Heart left ventricle (tissue), 16 donors: ENCODE measurements at places on chromosomes 3 and 15.

DNA sequence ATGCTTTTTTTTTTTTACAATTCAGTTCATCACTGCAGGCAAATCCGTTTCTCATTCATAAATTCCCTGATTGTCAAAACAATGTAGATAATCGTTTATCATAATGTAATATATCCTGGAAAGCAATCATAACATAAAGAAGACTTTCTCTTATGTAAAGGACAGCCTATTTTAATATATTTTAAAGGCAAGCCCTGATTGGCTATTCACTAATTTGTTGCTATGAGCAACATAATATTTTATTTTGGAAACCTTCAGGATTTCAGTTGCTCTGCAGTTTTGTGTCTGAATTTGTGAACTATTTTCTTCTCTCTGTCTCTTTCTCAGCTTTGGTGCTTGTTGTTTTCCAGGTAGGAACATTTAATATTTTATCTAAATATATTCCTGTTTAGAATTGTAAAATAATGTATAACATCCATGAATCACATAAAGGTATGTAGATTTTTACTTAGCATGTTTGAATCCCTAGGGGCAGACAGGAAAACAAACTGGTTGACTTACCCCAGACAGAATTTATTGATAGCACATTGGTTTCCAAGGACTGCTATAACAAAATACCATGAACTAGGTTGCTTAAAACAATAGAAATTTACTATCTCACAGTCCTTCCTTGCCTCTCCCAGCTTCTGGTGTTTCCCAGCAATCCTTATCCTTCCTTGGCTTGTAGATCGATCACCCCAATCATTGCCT is 253.5 kb downstream of the CDIN1 start:
- DNase-seq: no peak

DNA sequence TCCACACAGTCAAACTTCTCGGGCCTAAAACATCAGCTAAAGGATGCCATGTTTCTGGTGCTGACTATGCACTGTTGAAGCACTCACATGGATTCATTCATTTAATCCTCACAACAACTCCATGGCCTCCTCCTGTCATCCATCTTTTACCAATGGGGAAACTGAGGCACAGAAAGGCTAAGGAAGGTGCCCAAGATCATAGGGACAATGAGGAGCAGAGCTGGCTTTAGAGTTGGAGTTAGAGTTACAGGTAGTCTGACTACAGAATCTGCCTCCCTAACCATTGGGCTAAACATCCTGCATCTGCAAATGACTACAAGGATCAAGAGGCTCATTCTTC is 111.6 kb downstream of the IQSEC1 start:
- DNase-seq: no peak

DNA sequence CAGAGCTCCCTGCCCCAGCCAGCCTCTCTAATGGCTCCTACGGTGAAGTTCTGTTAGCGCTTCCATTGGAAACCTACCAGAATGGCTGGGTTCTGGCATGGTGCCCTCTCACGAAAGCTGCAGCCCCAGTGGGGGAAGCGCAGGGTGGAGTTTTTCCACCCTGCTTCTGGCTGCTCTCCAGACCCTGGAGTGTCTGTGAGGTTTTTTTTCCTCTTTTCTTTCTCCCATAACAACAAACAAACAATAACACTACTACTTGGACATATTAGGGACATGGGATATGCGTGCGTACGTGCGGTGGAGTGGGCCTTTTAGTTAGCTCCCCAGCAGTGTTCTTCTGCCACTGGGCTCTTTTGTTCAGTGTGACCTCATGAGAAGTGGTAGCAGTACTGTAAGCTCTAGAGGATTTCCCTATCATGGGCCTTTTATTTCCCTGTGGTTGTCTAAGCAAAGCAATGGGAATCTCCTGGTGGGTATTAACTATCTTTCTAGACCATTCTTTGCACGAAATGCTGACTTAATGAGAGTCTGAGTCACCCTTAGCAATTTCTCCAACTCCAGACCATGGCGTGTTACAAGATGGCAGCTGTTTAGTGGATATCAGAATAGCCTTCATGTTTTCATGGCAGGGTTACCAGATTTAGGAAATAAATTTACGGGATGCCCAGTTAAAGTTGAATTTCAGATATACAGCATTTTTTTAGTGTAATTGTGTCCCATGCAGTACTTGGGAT is 161.9 kb downstream of the FNDC3B start:
- DNase-seq: peak; percentile 92

- no peak for DNase-seq
These were observed 5.7 kb upstream of the FOXB1 start for GRCh38 chr15:59998305-59998949.

DNA sequence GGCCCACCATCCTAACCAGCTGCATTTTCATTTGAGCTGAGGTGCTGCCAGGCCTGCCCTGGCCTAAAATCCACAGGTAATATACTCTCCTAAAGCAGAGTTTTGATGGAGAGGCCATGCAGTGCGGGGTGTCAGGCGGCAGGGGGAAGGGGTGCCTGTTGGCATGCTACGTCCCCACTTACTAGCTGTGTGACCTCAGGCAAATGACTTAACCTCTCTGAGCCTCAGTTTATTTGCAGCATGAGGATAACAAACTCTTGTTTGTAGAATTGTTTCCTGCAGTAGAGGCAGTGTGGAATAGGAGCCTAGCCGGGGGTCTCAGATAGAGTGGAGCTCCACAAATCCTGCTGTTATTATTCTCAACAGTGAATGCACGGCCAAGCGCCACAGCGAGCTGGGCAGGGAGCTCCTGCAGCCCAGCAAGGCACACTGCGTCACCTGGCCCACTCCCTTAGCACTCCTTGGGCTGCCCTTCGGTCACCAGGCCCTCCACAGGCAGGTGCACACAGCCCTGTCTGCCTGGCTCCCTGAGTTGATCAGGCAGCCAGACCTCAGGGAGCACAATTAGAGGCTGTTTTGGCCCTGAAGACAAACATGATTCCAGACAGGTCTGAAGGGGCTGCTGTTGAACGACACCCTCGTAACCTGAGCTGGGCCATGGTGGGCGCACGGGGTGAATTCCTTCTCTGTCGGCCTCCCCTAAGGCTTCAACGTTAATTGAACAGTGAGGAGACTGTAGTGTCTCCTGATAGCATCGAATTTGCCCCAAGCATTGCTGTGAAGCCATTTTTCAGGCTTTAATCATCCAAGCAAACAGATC is 248.8 kb upstream of the LYSMD4 start:
- no peak for DNase-seq

DNA sequence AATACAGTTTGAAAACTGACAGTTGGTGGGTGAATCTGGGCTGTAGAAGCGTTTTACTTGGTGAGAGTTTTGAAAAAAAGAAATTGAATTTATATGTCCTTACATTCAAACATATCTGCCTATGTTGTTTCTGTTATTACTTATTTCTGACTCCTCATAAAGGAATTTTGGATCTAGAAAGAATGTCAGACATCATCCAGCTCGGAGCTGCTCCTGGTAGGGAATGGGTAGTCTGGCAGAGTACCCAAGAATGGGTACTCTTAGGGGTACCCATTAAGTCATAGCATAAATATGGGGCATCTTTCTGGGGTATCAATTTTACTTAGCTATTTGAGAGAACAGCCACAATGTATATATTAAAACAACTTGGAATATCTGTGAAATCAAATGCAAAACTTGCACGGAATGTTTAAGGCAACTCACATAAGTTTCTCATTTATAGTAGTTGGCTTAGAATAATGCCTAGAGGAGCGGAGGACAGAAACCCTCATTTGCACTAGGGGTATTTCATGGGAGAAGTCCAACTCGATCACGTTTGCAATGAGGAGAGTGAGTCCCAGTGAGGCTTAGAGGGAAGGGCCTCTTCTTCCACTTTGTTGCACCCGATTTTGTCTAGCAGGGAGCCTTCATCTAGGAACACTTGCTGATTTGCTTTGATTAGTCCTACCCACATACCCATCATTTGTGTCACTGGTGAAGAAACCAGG is 2.4 kb upstream of the LARP6 start:
- DNase-seq: no peak

DNA sequence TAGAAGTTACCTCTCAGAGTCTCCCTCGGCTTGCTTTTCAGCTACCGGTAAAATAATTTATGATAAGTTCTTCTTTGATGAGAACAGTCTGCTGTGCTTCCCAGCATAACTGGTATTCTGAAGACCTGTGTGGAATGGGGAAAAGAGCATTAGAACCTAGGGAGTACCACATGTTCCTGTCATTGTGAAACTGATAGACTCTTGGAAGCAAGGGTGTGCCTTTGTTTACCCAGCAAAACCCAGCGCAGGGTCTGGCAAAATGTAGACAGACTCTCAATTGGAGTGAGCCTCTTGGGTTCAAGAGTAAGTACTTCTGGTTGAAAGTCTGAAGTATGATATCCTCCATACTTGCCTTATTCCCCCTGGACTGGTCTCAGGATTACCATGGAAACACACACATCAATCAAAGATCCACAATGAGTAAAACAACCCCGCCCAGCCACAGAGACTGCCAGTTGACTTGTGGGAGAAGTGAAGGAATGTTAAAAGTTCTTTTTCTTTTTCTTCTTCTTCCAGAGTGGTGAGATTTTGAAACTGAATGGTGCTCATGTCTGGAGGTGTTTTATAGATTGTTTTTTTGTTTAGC is 652.4 kb upstream of the NAALADL2 start:
- no peak for DNase-seq

GRCh38 chr3:173402656-173403055 is 5.1 kb downstream of the NLGN1 start:
- no peak for DNase-seq

- DNase-seq: no peak
These were observed 464.1 kb downstream of the NTRK3 start for GRCh38 chr15:87792250-87793040.

- DNase-seq: peak; percentile 80
These were observed 995 bp upstream of the LRRK1 start for GRCh38 chr15:100918034-100918689.

DNA sequence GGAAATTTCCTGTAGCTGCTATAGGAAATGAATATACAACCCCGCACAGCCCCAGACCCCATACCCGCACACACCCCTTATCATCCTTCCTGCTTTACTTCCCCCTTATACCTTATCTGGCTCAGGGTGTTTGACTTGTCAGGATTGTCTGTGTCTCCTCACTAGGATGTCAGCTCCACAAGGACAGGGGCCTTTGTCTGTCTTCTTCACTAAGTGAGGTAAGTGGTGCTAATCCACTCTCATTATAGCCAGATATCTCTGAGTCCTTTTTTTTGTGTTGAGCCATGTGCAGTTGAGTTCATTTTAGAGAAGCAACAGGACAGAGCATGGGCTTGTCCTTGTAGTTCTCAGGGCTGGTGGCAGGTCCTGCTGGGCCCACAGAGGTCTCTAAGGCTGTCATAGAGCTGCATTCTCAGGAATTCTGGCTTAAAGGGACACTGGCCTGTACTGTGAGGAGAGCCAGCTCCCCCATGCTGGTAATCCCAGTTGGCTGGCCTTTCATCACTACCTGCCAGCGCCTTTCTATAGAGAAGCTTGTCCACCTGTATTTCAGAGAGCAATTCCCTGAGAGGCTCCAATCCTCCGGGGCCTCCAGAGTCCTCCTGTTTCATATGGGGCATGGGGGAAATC is 9.0 kb downstream of the KY start:
- DNase-seq: no peak

GRCh38 chr3:15726043-15726442 is 71.7 kb downstream of the ANKRD28 start:
- DNase-seq: no peak

GRCh38 chr3:193971261-193971751 is 164.6 kb upstream of the HES1 start:
- peak; percentile 43 for DNase-seq

DNA sequence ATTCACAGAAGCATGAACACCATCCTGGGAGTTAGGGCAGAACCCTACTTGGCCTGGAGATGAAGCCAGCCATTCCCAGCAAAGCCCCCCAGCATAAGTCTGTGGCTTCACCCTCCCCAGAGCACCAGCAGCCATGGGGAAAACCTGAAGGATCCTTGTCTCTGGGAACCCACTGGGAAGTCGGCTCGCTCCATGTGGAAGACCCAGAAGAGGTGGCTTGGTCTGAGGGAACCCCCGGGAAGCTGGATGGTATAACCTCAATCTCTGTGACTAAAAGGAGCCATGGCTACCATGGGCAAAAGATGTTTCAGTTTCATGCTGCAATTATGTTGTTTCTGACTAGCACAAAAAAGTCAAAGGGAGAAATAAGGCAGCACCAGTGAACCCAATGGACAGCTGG is 11.8 kb upstream of the RPUSD3 start:
- DNase-seq: no peak

GRCh38 chr3:81728766-81729544 is 32.5 kb downstream of the GBE1 start:
- no peak for DNase-seq

- no peak for DNase-seq
These were observed 7.9 kb upstream of the ATP2B2 start for GRCh38 chr3:10513306-10513705.

DNA sequence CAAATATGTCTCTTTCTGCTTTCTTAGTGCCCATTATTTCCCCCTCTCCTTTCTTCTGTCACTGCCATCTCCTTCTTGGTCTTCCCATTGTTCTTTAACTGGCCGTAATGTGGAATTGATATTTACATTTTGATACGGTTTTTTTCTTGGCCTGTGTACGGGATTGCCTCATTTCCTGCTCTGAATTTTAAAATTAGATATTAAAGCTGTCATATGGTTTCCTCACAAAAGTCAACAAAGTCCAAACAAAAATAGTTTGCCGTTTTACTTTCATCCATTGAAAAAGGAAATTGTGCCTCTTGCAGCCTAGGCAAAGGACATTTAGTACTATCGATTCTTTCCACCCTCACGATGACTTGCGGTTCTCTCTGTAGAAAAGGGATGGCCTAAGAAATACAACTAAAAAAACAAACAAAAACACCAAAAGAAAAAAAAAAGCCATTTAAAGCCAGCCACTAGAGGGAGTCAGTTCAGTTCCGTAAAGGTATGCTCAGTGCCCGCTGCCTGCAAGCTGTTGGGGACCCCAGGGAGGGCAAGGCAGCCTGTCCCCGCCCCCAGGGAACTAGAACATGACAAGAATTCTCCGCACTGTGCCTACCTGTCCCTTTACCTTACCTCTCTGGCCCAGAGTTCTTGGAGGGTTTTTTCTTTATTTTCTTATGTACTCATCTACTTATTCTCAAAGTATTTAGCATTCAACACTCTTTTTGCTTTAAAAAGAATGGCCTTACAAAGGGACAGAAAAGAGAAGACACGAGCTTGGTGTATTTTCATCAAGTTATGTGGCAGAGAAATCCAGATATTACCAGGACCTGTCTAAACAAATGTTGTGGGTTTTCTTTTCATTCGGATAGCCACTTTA is 30.0 kb upstream of the NR2E3 start:
- DNase-seq: no peak
